ENCODE measurements at places on chromosomes 12 and 14. TPM values are rescaled to one million over a fixed set of nuclear protein-coding genes. Genes with fewer than 3 reads are reported as not detected.

GRCh38 chr12:92034083-92034482 is 111.6 kb downstream of the BTG1 start:
- no peak for DNase-seq

DNA sequence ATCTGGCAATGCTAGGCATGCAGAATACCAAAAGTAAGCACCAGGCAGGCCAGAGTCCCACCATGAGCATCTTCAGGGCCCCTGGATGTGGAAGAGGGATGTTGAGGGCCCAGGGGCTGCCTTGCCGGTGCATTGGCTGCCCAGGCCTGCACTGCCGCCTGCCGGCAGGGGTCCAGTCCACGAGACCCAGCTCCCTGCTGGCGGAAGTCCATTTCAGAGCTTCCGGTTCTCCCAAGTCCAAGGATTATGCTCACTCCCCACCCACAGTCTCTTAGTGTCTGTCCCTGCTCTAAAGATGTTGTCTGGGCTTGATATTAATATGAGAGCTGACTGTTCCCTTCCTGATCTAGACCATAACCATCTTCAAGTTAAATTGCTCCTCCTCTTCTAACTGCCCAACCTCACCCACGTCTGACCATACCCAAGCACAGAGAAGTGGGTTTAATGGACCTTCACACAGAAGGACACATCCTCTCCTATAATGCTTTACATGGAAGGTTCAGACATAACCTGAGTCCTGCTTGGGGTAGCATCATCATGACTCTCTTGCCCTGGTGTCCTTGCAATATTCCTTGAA is 117.4 kb downstream of the DAD1 start:
- DNase-seq, result no peak

GRCh38 chr14:103563226-103563620 is 463 bp downstream of the COA8 start:
- no peak for DNase-seq

GRCh38 chr12:91690531-91690930 is 455.1 kb downstream of the BTG1 start:
- DNase-seq, result no peak

GRCh38 chr14:74841230-74842207 is 34.4 kb downstream of the PROX2 start:
- no peak for DNase-seq

DNA sequence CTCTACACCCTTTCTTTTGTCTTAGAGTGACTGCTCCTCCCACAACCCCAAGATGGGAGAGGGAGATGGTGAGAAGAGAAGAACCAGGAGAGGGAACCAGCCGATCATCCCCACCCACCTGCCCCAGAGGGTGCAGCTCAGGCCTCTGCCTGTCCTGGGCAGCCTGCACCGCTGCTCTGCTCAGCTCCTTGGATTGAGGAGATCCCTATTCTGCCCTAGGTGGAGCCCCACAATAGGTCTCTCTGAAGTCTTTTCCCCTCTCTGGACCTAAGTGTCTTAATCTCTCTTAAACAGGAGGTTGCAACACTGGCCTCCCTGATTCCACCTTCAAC is 2.2 kb downstream of the ANKRD33 start:
- no peak for DNase-seq

Gene BICDL1
- total RNA-seq, result 24.4 TPM

Gene RAB35
- total RNA-seq, result 21.5 TPM

Data from cerebellum (tissue), 4 donors.